Activated CD8-positive, alpha-beta T cell treated with anti-CD3 and anti-CD28 coated beads, Interleukin-2, amount 10 ng/mL, durations not matched to agents 7 days and 5 days (primary cell): ENCODE measurements at places on chromosomes 3 and 15.

- no peak for DNase-seq
Measured at GRCh38 chr3:18469775-18470174, 44.6 kb upstream of the SATB1 start.

DNA sequence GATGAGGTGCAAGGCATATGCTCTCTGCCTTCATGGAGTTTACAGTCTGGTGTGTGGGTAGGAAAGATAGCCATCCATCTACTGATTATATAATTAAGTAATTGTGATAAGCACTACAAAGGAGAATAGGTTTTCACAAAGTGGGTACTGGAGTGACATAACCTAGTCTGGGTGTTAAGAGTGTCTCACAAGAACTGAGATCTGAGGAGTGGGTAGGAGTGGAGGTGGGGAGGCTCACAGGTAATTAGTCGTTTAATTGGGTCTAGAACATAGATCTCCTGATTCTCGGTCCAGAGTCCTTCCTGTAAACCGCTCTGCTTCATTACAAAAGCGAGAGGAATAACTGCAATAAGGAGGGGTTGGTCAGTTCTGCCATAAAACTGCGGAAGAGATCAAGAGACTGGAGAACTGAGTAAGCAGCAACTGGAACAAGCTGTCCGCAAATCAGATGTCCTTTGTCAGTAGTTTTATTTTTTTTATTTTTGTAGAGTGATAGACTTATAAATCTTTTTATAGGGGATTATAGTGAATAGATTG is 2.2 kb downstream of the NEO1 start:
- DNase-seq: no peak

GRCh38 chr3:160801386-160802118 is 45.5 kb downstream of the PPM1L start:
- peak; percentile 67 for DNase-seq

- DNase-seq: no peak
Measured at GRCh38 chr3:52108302-52109232, 45.7 kb downstream of the POC1A start.

GRCh38 chr3:52456800-52457183 is 1.4 kb downstream of the NISCH start:
- no peak for DNase-seq

DNA sequence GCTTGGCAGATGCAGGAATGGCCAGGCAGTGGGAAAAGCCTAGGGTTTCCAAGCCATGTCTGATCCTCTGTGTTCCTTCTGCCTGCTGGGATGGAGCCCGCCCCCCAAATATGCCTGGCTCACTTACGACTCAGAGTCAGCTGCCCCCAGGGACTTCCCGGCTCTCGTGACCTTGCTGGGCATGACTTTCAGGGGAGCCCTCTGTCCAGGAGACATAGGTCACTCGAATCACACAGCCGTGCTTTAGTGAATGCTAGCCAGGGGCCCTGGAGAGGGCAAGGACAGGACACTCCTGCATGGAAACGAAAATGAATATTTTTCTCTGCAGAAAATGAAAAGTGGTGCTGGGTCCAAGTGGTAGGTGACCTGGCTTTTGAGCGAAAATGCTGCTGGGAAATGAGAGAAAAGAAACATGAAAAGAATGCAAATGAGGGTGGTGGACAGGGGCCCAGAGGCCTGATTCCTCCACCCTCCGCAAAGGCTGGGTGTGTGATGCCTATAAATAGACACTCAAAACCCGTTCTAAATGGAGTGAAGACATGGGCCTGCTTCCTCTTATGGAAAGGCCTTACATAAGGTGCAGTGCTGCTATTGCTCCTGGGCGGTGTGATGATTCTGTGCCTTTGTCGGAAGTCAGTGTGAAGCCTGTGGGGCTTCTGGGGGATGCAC is 107.4 kb downstream of the APBA2 start:
- DNase-seq: no peak

GRCh38 chr3:9681723-9682081 is 21.9 kb upstream of the CPNE9 start:
- no peak for DNase-seq

DNA sequence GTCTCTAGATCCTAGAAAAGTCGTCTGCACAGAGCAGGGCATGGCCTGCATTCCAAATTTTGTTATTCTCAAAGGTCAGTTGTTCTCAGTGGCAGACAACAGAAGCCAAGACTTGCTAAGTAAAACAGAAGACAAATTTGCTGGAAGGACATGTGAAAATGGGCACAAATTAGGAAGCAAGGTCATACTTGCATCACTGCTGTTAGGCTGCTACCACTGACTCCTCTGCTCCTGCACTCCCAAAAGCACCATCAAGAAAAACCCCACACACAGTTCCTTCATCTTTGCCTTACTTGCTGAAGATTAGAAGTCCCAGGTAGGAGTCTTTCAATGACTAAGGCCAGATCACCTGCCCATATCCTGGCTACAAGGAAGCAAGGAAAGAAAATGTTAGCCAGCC is 69.9 kb upstream of the ATP2C1 start:
- DNase-seq: no peak

GRCh38 chr3:52036829-52037228 is 19.5 kb downstream of the DUSP7 start:
- no peak for DNase-seq

GRCh38 chr3:172309741-172310427 is 138.4 kb downstream of the GHSR start:
- DNase-seq: no peak

DNA sequence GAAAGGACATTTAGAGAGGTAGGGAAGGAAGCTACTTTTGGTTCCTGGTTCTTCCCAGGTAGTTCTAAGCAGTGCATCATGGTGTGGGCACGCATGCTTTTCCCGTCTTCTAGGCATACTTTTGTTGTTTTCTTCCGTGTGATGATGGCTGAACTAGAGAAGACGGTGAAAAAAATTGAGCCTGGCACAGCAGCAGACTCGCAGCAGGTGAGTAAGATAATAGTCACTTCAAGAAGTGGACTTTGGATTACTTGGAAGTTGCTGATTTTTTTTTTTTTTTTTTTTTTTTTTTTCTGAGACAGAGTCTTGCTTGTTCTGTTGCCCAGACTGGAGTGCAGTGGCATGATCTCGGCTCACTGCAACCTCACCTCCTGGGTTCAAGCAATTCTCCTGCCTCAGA is 17.9 kb downstream of the FANCD2OS start:
- DNase-seq: no peak

DNA sequence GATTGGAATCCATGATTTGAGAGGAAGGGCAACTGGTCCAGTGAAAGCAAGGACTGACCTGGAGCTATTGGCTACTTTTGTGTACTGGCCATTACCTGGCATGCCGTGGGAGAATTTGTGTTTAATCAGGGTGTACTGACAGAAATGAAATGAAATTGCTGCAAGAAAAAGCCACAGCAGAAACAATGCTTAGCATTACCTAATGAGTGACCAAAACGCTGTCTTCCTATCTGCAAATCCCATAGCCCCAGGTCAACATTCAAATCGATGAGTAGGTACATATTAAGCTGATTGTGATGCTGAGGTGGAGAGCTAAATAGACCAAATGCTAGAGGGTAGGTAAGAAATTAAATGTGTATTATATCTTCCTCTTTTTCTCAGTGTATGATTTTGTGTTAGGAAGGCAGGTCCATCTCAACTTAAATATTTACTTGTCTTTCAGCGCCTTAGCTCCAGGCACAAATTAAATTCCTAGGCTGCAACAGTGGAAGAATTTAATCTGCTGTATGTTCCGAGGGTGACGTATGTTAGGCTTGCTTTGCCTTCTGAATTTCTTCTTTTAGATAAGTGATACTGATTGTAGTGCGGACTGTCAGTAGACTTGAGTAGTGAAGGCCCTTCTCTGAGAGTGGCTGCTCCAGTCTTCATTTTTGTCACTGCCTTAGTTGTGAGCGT is 331.1 kb downstream of the SV2B start:
- DNase-seq: no peak

DNA sequence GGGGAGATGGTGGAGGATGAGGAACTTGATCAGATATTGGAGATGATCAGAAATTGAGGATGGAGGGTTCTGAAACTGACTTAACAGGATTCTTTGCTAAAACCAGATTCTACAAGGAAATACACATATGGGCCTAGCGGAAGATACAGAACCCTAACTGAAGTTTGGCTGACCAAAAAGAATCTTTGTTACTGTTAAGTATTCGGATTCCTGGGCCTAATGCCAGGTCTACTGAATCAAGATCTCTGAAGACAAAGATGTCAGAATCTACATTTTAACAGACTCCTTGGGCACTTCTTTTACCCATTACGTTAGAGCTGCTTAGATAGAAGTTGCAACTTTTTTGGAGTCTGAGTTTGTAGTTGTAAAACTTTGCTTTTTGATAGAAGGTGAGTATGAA is 137.7 kb downstream of the FNDC3B start:
- no peak for DNase-seq

DNA sequence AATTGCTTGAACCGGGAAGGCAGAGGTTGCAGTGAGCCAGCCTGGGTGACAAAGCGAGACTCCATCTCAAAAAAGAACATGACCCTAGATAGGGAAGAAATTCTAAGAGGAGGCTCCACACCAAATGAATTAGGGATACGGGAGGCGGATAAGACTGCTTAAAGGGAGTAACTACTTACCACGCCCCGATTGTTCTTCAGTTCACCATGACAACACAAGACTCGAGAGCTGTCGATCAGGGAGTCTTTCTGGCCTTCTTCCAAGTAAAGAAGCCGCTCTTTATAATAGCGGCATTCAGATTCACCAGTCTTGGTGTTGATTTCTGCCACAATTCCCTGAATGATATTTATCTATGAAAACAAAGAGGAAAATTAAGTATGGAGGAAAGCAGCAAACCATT is 53.9 kb upstream of the TASOR start:
- peak; percentile 18 for DNase-seq

- peak; percentile 20 for DNase-seq
Measured at GRCh38 chr3:120449701-120450599, 842 bp downstream of the FSTL1 start.

DNA sequence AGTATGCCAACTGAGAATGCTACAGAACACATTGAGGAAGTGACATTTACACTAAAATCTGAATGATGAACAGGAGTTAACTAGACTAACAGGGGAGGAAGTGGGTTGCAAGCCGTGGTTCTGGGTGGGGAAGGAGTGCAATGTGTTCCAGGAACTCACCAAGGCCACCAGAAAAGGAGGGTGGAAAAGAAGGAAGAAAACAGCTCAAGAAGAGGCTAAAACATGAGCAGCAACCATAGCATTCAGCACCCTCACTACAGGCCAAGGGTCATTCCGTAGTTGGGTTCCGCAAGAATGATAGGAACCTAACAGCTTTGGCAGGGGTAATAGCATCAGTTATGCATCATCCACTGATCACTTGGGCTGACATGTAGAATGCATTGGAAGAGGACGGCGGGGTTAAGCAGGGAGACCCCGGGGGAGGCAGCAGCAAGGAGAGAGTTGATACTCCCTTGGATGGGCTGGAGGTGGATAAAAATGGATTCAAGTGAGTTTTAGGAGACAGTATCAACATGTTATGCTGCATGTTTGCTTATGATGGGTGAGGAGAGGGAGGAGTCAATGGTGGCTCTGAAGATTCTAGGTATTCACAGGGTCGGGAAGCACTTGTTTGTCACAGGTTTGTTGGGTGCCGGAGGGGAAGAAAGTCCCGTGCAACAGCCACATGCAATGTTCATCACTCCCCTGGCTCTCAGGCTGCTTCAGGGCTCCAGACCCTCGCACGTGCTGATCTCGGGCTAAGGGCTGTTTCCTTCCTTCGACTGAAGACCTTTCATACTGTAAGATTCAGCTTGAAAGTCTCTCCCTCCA is 53.2 kb downstream of the LIPC start:
- peak; percentile 85 for DNase-seq

GRCh38 chr15:41971895-41972252 is 483 bp downstream of the EHD4 start:
- DNase-seq: no peak

- DNase-seq: peak; percentile 47
Measured at GRCh38 chr3:3998140-3998922, 199.1 kb downstream of the LRRN1 start.

- no peak for DNase-seq
Measured at GRCh38 chr3:196736670-196737374, 2.8 kb upstream of the PAK2 start.

DNA sequence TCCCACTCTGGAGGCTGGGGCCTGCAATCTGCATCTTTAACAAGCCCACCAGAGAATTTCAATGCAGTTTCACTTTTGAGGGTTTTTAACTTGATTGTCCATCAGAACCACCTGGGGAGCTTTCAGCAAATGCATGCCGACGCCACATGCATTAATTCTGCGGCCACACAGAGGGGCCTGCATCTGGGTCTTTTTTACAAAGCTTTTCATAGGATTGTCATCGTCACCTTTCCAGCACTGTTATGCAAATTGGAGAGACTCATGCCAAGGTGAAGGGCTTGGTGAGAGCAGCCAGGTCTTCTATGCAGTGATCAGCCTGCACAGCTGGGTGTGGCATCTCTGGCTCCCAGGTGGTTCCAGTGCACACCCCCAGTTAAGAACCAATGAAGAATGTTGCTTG is 143.0 kb upstream of the CTDSPL start:
- no peak for DNase-seq

DNA sequence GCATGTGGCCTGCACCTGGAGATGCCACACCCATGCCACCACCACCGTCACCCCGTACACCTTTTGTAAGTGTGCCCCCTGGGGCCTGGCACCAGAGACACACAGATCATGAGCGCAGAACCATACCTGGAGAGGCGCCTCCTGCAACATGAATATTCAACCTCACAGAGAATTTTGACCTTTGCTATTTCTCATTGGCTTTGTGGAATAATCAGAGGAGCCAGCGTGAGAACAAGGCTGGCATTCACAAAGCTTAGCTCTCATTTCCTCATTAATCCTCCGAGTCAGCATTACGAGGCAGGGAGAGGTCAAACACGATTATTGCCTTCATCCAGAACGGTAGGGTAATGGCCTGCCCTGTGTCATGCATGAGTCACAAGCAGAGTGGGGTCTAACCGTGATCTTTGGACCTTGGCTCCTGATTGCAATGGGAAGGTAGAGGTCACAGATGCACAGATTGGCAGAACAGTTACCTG is 73.0 kb upstream of the POMGNT2 start:
- no peak for DNase-seq

- DNase-seq: no peak
Measured at GRCh38 chr3:9914559-9915253, 2.2 kb upstream of the IL17RC start.

GRCh38 chr3:73499787-73500186 is 125.0 kb downstream of the PDZRN3 start:
- DNase-seq: no peak

DNA sequence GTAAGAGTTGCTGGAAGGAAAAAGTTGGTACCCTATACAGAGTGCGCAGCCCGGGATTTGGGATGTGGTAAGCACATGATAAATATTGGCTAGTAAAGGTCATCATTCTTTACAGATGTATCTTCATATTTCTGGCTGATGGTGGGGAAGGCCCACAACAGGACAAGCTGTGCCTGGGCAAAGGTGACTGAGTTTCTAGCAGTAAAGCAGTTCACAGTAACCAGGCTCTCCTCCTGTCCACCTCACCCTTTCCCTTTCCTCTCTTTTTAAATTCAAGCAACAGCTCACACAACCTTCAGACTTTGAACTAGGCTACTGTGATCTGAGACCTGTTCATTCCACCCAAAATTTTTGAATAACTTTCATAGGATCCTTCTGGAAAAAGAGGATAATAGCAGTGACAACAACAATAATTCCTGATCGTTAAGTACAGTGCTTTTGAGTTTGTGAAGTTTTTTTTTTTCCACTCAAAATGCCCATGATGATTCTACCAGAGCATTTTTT is 145.9 kb upstream of the TBL1XR1 start:
- DNase-seq: no peak
